Activated T-helper 9 cell treated with anti-CD3 and anti-CD28 coated beads, Interleukin-2, amount 50 U/mL, for 16 hours (primary cell): ENCODE measurements at places on chromosomes 7 and 10.

DNA sequence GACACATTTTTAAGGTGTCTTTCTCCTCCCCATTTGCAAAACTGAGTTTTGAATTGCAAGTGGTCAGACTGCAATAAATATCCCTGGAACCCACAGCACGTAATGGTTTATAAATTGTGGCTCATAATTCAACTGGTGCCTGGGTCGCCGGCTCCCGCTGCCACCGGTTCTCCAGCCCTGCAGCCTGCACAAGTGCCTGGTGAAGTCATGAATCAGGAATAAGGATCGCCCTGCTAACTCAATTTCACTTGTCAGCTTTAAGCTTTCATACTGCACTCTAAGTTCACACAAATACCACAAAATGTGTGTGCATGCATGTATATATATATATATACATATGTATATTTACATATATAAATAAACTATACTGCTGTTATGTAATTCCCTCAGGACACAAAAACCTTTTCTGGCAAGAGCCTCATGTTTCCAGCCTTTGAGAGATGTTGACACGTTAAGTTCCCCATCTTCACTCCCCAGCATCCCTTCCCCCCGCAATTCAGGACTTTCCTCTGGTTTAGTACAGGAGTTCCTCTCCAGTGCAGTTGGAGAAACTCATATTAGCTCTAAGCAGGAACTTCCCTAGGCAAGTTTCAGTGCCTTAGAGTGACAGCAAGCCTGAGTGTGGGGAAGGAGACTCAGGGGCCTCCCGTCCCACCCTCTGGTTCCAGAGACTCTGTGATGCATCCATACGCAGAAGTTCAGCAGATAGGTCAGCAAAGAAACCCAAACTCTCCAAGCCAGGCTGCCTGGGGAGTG lies 129.2 kb upstream of the UNC5B start:
- no peak for DNase-seq

DNA sequence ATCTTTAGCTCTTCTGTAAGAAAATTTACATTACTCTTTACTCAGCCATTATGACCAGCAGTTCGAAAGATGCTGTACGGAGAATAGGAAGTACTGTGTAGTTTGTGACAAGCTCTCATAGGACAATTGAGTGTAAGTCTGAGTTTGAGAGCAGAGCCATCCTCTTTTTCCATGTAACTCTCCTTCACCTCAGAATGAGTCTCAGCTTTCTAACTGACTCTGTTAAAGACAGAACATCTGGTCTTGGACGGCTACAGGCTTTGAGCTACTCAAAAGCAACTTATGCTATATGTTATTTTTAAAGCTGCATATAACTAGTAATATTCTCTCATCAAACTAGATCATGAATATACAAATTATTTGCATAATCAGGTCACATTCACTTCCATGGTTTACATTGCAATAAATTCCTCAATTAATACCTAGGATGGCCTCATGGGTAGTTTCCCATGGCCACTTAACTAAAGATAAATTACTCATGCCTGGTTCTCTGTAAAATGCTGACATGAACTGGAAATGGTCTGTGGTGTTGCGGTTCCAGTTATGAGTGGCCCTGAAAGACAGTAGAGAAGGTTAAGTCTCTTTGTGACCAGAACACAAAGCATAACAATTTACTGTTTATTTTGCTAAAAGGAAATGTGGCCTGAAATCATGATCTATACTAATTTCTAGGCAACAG lies 358.7 kb downstream of the PHF14 start:
- no peak for DNase-seq

- DNase-seq, result no peak
Observed at GRCh38 chr10:107859065-107859464, 694.6 kb upstream of the SORCS1 start.

DNA sequence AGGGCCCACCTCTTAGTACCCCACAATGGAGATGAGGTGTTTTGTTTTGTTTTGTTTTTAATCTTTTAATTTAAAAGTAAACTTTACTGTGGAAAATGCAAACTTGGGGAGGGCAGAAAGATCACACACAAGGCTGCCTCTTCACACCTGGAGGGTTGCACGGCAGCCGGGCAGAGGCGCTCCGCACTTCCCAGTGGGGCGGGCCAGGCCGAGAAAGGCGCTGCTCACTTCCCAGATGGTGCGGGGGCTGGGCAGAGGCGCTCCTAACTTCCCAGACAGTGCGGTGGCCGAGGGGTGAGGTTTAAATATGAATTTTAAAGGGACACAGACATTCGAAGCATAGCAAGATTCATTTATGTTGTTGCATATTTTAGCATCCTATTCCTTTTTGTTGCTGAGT lies 235.9 kb upstream of the MTPN start:
- no peak for DNase-seq

DNA sequence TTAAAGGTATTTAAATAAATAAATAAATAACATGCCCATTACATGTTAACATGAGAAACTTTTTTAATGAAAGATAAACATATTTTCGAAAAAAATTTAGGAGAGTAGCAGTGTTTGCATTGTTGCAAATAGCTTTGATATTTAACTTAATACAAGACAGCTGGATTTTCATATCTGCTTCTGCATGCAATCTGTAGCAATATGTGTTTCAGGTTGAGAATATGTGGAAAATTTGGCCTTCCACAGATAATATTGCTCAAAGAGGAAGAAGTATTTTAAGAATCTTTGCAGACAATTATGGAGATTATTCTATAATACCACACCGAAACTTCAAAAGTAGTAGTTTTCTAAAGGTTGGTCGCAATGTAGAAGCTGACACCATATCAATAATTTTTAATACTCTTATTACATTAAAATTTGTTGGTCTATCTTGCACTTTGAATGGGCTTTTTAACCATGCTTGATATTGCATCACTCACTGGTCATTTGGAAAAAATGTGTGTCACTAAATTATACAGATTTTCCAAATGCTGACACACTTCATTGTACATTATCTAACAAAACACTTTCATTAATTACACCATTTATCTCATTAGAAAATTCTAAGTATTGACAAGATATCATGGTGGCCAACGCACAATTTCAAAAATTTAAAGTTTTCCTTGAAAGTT lies 229.8 kb upstream of the HDAC9 start:
- no peak for DNase-seq

- DNase-seq, result no peak
Observed at GRCh38 chr7:2018569-2019460, 213.9 kb downstream of the MAD1L1 start.

GRCh38 chr7:36723291-36723690 lies 1.0 kb downstream of the AOAH start:
- DNase-seq, result no peak
